Hepatocyte (in vitro differentiated cells): ENCODE measurements at places on chromosomes 16 and 17.
A peak's percentile ranks its signal among the peaks of the same experiment; 100 is the strongest.

GRCh38 chr17:81019563-81020442 lies 15.1 kb upstream of the BAIAP2 start:
- no peak for DNase-seq

- DNase-seq, result no peak
Observed at GRCh38 chr16:24568392-24568791, 29.0 kb downstream of the RBBP6 start.

DNA sequence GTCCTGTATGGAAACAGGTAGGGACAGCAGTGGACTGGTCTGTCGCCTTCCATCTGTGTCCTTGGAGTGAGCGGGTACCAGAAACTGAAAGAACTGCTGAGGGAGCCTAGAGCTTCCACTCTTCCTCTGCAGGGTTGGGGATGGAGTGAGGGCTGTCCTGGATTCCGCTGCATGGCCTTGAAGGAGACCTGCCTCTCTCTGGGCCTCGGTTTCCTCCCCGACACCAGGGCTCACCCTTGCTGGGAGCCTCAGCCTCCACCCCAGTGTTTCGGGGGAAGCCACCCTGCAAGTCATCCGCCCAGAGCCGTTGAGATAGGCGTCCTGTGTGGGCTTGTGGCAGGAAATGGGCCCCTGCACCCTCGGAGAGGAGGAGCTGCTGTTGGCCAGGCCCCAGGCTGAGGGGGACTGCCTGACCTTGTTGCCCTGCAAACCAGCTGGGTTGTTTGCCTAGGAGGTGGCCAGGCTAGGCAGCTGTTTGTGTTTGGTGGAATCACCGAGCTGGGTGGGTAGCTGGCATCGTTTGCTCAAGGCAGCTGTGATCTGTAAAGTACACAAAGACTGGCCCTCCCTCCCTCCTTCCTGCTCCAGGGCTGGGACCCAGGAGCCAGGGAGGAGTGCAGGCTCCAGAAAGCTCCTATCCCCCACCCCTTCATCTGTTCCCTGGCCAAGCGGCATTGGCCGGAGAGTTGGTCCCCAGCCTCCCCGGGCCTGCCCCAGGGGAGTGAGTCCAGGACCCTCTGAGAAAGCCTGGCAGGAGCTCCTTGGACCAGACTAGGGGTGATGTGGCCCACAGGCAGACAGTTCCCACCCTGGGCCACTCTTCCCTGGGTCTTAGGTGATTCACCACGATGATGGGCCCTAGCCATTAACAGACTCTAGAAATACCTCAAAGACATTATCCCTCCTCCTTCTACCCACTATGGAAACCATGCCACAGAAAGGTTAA lies 1.3 kb downstream of the RAB37 start:
- DNase-seq, result peak; percentile 18

DNA sequence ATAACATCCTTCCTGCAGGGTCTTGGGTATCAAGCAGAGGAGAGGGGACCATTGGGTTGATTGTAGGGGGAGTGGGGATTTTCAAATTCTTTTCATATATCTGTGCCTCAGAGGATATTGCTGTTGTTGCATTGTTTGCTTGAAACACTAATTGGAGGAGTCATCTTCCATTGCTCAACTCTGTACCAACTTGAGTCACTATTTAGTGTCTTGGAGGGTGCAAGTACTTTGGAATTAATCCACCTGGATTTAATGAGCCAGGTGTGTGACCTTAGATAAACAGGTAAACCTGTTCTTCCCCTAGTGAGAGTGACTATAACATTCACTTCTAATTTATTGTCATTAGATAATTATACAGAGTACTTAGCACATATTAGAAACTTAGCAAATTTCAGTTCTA lies 151.3 kb upstream of the CNTNAP4 start:
- DNase-seq, result no peak

DNA sequence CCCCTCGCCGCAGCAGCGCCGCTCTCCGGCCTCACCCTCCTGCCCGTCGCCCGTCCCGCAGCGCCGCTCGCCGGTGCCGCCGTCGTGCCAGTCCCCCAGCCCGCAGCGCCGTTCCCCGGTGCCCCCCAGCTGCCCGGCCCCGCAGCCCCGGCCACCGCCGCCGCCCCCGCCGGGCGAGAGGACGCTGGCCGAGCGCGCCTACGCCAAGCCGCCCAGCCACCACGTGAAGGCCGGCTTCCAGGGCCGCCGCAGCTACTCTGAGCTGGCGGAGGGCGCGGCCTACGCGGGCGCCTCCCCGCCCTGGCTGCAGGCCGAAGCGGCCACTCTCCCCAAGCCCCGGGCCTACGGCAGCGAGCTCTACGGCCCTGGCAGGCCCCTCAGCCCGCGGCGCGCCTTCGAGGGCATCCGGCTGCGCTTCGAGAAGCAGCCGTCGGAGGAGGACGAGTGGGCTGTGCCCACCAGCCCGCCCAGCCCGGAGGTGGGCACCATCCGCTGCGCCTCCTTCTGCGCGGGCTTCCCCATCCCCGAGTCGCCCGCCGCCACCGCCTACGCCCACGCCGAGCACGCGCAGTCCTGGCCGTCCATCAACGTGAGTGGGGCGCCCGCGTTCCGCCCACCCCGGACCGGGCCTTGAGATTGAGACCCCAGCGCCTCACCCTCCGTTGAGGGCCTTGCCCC lies 15.0 kb downstream of the TBKBP1 start:
- no peak for DNase-seq

- DNase-seq, result no peak
Observed at GRCh38 chr17:35988164-35988563, 1.6 kb upstream of the CCL14 start.

DNA sequence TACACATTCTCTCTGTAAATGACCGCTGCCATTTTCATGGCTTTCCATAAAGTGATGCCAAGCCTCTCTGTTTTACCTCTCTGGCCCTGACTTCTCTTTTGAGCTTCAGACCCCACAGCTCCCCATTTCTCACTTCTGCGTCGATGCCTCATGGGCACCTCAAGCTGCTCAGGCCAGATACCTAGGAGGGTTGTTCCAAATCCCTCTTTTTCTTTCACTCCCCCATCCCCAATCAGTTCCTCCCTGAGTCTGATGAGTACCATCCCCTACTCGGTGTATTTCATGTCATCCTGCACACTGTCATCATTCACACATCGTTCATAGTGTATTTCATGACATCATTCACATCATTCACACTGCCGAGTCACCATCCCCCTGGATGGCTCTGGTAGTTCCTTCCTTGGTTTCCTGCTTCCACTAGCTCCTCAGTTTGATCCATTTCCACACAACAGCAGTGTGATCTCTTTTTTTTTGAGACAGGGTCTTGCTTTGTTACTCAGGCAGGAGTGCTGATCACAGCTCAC lies 43.1 kb downstream of the NTN1 start:
- no peak for DNase-seq

- DNase-seq, result no peak
Observed at GRCh38 chr16:35146031-35146710, 1686.8 kb downstream of the TP53TG3F start.

DNA sequence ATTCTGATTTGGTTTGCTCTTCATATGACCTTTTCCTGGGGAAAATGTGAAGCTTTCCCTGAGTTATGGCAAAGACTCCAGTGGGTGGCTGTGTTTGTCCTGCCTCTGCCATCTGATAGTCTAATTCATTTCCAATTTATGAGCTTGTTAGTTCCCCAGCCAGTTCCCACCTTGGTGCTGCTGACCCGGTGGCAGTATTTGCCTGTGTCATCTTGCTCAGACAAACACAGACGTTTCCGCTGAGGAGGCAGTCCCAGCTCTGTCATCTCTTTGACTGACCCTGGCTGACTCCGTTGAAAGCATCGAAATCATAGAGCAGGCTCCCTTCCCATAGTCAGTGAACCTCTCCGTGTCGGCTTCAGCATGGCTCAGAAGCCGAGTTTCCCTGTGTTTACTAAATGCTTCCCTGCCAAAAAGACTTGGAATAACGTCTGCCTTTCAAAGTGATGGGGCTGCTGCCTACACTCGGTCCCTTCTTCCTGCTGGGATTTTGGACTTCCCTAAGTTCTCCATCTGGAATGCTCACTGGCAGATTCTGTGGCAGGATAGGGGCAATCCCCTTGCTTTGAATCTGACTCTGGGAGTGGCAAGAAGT lies 538.3 kb downstream of the NPIPA7 start:
- no peak for DNase-seq

DNA sequence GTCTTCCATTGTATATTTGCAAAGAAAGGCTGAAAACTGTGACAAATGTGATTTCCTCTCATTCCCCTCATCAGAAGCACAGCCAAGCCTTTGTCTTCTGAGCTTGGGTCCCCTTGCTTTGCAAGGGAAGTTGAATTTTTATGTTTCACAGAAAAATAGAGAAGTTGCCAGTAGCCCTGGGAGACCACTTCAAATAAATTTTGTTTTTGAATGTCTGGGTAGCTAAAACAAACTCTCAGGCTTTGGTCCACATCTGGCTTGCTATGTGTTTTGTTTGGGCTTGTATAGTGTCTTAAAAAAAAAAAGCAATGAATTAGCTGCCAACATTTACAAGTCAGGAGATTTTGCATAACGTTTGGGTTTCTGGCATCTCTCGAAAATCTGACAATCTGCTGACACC lies 24.1 kb downstream of the PIK3R6 start:
- no peak for DNase-seq
